ENCODE measurements at places on chromosomes 13 and 19.

- no peak for DNase-seq
Measured at GRCh38 chr13:88068975-88069374, 397.8 kb downstream of the SLITRK5 start.

DNA sequence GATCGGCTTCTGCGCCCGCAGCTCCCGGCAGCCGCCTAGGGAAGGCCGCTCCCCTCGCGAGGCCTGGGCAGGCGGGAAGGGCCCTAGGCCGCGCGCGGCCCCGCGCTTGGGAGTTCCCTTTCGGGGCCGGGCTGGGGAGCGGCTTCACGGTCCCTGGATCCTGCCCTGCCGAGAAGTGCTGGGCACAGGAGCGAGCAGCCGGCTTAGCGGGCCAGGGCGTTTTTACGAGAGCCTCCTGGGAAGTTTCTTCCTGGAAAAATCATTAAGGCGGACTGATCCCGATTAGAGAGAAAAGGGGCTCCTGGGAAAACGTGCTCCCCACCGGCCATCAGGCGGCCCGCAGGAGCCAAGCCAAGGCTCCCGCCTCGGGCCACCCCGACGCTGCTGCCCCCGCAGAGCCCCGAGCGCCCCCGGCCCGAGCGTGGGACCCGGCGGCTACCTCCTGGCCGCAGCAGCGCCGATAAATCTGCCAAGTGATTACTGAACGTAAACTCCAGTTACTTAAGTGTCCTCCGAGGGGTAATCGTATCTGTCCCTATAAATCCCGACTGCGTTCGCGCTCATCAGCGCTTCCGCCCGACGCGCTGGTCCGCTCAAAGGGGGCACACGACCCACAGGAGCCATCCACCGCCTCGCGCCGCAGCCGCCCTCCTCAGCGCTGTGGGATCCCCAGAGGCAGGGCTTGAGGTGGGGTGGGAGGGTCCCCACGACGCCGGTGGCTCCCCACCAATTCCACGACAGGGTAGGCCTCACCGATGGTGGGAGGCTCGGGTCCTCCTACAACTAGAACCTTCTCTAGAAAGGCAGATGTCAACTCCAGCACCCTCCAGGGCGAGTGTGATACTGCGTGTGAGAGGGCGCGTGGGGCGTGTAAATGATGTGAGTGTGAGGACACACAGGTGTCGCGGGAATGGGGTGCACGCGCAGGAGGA lies 2.8 kb downstream of the ZIC5 start:
- no peak for DNase-seq

DNA sequence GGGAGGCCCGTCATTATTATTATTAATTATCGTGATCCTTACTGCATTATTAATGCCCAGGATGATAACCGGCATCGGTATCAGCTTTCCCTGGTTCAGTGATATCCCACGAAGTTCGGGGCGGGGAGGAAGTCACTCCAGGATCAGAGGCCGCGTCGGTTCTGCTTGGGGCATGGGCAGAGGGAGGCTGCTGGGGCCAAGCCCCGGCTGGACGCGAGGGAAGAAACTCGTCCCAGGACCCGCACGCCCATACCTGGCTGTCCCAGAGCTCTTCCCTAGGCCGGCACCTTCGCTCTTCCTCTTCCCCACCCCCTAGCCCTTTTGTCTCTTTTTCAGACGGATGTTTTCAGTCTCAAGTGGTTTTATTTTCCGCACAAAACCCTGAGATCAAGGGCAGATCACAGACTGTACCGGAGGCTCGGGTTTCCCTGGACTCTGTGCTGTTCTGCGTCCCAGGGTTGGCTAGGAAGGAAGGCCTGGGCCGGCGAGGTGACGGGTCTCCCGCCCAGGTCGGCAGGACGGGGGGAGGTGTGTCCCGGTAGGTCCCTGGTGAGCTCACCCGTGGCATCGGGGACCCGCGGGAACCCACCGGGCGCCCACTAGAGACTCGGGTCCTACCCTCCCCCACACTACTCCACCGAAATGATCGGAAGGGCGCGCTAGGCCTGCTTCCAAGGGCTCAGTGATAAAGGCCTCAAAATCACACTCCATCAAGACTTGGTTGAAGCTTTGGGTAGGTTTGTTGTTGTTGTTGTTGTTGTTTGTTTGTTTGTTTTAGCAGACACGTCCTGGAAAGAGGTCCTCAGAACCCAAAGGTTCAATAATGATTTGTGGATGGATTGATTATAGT lies 7.9 kb downstream of the ZIC2 start:
- no peak for DNase-seq

DNA sequence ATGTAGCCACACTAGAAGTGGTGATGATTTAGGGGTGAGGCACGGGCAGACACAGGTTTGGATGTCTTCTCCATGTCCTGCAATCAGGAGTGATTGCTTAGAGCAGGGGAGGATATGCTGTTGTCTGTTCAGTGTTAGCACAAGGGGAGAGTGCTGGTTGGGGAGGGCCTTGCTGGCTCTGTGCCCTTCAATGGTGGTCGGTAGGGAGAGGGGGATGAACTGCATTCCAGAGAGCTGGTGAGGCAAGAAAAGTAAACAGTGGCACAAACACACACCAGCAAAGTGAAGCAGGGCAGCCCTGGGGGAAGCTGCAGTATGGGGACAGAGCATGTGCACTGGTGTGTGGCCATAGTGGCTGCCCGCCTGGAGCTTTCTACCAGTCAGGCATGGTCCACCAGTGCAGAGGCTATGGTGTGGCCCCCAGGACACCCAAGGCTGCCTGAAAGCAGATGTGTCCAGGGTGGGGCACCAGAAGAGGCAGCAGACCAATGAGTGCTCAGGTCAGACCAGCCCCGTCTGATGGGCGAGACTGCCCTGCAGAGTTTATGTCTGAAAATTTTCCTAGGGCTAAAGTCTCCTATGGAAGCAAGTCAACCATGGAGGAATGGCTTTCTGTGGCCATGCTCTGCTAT lies 1676.9 kb downstream of the PCDH9 start:
- no peak for DNase-seq

- DNase-seq: no peak
Measured at GRCh38 chr13:33775339-33776108, 42.4 kb upstream of the RFC3 start.

GRCh38 chr19:42368360-42368759 lies 21.7 kb downstream of the CNFN start:
- DNase-seq: no peak

DNA sequence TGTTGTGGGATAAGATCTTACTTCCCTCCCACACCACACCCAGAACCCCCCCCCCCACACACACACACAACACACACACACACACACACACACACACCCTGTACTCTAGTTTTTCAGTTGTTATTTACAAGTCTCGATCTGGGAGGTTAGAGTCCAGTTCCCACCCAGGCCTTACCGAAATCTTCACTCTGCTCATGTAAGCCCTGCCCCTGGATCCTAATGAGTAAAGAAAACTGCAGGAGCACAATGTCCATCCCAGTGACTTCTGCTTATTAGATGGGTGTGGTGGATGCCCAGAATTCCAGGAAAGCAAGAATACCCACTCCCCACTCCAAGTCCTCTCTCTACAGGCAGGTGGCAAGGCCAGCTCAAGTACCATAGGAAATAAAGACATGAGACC lies 23.0 kb downstream of the STARD13 start:
- DNase-seq: no peak

All from activated CD4-positive, CD25-positive, alpha-beta regulatory T cell treated with anti-CD3 and anti-CD28 coated beads, Interleukin-2, amount 50 U/mL, for 72 hours (primary cell).